ENCODE measurements at places on chromosomes 12 and 14.

DNA sequence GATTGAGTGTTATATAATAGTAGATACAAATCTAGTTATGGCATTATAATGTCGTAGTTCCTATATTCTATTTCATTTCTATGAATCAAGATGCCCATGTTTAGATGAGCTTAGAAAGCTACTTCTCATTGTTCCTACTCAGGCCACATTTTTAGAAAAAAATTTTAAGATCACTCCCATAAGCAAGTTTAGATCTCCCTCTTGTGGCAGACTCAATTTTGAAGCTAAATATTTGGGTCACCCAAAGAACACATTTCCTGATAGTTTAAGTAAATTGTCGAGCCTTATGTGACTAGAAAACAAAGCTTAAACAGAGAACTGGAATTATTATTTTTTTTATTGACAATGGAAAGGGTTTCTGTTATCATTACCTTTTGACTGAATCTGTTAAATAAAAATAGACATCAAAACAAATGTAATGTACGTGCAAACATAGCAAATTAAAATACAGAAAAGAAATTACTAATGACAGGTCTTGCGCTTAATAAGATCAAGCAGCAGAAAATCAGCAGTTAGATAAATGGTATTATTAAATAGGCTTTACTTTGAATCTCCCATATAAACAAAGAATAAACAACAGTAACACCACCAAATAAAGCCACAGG is 180.2 kb downstream of the ACSS3 start:
- no peak for DNase-seq

DNA sequence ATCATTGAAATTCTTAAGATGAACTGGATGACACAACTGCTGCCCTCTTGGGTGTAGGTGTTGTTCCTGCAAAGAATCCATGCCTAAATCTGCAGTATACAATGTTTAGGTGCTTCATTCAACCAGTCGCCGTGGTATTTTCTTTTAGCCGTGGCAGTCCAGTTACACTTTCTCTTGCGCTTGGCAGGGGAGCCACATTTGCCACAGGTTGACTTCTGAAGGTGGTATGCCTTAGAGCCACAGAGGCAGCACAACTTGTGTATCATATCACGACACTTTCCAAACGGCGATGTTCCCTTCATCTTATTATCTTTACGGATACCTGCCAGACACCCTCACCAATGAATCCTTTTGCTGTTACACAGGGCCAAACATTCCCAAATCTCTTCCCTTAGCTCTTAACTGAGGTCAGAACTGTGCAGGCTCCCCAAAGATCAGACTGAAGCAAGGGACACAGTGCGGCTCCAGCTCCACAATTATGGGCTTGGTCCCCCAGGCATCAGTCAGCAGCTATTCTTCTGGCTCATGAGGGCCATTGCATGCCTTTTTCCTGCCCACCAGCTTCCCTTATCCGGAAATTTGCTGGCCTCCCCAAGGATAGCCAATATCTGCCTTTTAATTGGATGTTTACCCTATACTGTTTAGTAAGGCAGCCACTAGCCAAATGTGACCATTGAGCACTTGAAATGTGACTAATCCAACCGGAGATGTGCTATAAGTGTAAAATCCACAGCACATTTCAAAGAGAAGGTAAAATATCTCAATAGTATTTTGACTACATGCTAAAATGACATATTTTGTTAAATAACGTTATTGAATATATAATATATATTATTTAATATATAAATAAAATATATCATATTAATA is 50.7 kb downstream of the SENP1 start:
- DNase-seq: no peak

- DNase-seq: no peak
These were observed 55.9 kb downstream of the TMCC3 start for GRCh38 chr12:94594443-94594825.

- DNase-seq: no peak
These were observed 936 bp downstream of the TFCP2 start for GRCh38 chr12:51171884-51172514.

DNA sequence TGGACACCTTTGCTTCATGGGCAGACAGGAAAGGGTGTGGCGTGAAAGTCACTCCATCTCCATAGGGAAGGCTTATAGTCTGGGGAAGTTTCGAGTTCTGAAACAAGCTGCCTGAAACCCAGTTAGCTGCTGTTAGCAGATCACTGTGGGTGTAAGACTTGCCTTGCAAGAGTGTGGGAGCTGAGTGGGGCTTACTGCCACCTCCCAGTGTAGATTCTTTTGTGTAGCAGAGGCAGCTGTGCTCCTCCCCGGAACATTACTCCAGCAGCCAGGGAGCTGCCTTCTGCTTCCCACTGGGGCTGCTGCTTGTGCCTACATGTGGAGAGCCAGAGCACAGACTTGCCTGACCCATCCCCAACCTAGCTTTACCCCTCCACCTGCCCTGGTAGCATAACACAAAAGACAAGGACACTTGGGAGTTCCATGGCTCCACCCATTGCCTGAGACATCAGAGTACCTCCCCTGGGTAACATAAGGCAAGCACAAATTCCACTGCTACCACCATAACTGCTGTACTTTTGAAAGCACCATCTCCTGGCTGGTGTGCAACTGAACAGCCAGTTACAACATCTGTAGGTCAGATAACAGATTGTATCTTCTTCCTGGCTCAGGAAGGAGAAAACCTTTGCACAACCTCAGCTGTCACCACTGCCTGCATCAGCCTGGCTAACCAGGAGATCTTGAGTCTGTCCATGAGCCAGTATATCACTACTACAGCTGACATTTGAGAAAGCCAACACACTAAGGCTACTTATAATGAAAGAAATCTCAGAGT is 69.5 kb downstream of the ADAMTS20 start:
- DNase-seq: no peak

DNA sequence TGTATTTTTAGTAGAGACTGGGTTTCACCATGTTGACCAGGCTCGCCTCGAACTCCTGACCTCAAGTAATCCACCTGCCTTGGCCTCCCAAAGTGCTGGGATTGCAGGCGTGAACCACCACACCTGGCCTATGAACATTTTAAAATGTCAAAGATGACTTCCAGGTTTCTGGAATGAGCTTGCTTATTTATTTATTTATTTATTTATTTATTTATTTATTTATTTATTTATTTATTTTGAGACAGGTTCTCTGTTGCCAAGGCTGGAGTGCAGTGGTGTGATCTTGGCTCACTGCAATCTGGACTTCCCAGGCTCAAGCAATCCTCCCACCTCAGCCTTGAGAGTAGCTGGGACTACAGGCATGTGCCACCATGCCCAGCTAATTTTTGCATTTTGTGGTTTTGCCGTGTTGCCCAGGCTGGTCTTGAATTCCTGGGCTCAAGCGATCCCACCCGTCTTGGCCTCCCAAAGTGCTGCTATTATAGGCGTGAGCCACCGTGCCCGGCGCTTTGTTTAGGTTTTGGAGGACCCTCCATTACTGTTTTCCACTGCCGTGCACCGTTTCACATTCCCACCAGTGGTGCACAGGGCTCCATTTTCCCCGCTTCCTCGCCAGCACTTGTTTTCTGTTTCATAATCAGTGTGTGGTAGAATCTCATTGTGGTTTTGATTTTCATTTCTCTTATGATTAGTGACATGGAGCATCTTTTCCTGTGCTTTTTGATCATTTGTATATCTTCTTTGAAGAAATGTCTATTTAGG is 6.4 kb upstream of the CFAP251 start:
- DNase-seq: no peak

DNA sequence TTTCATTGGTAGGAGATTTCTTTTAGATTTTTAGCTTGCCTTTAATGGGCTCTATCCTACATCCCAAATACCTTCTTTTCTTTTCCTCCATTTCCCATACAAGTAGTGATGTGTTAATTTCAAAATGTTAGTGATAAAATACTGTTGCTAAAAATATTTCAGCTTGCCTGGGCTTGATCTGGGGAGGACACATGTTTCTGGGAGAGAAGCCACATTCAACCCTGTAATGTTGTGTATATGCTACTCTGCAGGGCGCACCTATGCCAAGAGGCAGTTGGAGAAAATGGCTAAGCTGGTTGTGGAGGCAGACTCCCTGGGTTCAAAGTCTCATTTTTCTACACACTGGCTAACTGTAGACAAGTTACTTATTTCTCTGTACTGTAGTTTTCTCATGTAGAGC is 26.3 kb downstream of the FLRT2 start:
- DNase-seq: no peak

Data from AG04449 (cell line).